ENCODE measurements at places on chromosomes 3 and 15. TPM values are rescaled to one million over a fixed set of nuclear protein-coding genes. Genes with fewer than 3 reads are reported as not detected.

PARP15 gene
- total RNA-seq: under 0.01 TPM

GPR176 gene
- 250 TPM for total RNA-seq

EPHB1 gene
- 0.56 TPM for total RNA-seq

CYP1A2 gene
- total RNA-seq: not detected

LRRK1 gene
- total RNA-seq: 5.6 TPM

ZNF35 gene
- total RNA-seq: 9.9 TPM

AADACL2 gene
- total RNA-seq: not detected
